ENCODE measurements at places on chromosomes 1 and 21.
A peak's percentile ranks its signal among the peaks of the same experiment; 100 is the strongest.

DNA sequence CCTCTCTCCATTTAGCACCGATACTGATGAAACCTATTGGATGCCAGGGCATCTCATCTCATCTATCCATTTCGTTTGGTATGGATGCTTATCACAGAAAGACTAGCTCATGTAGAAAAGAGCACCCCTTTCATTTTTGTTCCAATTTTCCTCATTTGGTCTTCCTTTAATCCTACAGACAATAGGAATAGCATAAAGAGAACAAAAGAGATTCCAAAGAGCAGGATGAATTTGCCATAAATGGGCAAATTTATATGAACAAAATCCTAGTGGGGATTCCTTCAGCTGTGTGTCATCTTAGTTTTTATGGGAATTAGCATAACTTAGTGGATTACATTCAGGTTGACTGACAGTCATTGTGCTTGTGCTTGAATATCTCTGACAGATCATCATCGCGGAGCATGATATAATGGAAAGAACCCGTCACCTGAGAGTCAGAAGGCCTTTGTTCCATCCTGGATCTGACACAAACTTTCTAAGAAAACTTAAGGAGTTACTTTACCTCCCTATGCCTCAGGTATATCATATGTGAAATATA lies 777.5 kb upstream of the ADGRL2 start:
- DNase-seq: no peak

DNA sequence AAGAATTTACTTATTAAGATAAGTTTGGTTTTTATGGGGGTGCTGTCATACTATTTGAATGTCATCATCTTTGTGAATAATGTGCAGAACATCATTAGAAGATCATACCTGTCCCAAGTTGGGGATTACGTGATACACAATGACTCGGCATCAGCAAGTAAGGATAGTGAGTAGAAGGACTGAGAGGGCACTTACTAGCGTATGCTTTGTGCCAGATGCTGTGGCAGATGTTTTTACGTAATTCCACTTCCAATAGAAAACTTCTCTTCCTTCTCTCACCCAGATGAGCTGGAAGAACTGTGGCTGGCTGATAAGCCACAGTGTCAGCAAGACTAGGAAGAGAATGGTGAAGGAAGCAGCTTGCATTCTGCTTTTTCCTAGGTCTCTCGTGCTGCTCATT lies 28.1 kb upstream of the TGFB2 start:
- no peak for DNase-seq

- DNase-seq: no peak
Observed at GRCh38 chr1:196543833-196544232, 64.4 kb downstream of the KCNT2 start.

DNA sequence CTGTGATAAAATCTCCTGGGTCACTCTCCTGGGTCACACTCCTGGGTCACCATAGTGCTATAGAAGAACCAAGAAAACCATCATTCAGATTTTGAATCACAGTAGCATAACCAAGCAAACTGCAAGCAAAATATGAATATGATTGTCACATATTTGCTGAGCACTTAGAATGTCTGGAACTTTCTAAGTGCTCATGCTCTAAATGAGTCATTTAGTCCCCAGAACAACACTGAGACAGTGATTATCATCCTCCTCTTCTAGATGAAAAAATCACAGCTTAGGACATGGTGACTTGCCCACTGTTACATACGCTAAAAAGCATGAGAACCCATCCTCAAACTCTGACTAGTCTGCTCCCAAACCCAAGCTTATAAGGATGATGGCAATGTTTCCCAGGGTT lies 39.5 kb upstream of the DDAH1 start:
- DNase-seq: no peak

DNA sequence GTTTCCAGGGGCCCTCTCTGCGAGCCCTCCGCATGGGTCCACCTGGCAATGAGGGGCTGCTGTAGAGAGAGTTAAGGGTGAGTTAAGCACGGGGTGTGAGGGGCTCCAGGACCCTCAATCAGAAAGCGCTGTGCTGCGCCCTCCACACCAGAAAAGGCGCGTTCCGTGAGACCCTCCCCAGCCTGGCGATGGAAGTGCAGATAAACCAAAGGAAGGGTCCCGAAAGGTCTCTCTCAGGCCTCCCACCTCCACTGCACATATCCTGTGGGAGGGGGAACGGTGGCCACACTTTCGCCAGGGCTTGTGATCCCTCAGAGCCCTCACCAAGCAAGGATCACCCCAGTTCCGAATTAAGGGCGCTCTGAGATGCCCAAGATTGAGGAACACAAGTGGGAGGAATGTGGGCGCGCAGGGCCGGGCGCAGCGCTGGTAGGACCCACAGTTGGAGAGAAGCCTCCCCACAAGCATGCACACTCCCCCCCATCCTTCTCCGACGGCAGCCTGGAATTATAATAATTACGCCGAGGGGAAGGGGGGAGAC lies 1.1 kb downstream of the WNT3A start:
- no peak for DNase-seq

DNA sequence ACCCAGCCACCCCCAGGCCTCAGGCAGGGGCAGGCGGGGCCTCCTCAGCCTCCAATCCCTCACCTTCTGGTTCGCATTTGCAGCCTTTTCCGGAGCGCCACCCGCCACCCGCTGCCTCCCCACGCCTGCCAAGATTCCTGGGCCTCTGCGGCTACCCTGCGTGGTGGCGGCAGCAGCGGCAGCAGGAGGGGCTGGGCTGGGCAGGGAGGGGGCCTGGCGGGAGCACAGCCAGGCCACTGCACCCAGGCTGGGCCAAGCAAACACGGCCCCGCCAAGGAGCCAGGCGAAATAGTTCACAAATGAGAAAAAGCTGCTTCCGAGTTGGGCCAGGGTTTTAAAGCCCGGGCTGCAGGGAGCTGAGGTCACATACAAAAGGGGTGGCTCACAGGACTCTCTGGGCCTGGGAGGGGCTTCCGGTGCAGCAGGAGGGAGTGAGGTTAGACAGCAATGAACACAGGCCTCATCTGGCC lies 9.8 kb downstream of the COL8A2 start:
- DNase-seq: no peak

- no peak for DNase-seq
Observed at GRCh38 chr1:207852576-207853371, 58.2 kb downstream of the CD34 start.

DNA sequence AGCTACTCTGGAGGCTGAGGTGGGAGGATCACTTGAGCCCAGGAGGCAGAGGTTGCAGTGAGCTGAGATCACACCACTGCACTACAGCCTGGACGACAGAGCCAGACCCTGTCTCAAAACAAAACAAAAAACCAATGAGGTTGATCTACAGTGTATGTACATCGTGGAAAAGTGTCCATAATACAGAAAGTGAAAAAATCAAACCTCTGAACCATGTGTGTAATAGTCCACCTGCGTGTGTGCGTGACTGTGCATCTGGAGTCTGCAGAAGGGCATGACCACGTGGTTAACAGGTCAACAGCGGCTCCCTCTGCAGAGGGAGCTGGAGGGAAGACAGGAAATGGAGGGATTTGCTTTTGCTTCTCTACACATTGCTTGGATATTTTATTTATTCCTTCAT lies 32.4 kb upstream of the ENO1 start:
- no peak for DNase-seq

DNA sequence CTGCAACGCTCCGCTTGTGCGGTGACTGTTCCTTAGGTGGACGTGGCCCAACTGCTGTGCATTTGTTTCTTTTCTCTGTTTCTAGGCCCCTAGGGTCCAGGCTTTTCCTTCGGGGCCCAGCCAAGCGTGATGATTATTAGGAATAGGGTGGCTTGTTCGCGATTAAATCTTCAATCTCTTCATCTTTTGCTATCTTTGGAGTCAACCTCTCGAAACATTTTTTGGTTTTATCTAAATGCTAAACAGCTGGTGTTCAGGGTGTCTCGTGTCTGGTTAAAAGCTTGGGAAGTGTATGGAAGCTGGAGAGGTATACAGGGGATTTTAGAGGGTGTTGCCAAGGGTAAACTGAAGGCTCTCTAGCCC lies 844 bp upstream of the PLD5 start:
- no peak for DNase-seq

DNA sequence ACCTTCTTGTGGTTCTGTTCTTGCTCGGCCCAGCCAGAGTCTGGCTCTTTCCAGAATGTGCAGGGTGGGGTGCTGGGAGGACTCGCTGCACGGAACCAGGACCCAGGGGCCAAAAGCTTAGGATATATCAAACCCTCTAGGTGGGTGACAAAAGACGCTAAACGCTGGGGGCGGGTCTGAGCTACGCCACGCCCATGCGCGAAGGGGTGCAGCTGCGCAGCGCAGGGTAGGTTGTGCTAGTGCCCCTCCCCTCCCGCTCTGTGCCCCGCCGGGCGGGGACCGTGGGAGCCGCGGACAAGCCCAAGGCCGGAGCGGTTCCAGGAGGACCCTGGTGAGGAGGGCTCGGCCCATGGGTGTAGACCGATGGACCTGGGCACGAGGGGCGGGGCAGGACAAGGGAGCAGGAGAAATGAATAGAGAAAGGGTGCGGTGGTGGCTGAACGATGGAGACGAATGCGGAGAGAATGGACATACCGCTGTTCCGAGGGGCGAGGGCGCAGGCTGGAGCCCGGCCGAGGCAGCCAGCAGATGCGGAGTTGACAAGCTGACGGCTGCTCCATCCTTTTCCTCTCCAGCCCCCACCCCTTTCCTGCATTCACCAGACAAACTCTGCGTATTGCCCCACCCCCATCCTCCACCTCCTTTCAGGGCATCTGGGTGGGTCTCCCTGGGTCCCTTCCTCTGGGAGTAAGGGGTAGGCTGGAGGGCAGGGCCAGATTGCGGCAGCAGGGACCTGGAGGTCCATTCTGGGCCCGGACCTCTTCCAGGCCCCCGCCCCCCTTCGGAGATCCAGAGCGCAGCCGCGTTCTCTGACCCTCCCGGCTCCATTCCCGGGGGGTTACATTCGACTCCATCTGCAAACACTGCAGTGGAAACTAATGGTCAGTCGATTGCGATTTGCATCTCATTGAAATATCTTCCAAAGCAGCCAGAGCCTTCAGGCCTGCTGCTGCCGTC lies at the start of gene RUSC1:
RUSC1 (plus strand) TSS at position 234 of the 957 bp plus-strand sequence. CDS start 880 bp downstream, outside the sequence.
- DNase-seq: peak; percentile 95

DNA sequence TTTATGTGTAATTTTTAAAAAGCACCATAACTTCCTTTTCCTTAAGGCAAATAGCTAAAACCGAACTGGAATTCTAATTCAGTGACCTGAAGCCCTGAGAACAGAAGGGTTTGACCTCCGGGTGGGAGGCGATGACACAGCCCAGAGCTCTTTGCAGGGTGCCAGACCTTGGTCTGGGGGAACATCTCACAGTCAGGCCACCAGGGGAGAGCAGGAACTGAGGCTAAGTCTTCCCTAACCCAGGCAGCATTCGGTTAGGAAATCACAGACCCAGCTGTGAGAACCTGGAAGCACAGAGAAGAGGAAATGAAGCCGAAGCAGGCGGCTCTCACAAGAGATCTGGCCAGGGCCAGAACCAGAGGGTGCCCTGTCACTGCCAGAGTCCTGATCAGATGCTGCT lies 444.8 kb downstream of the TTLL7 start:
- no peak for DNase-seq

- no peak for DNase-seq
Observed at GRCh38 chr21:46081022-46081861, 16.7 kb upstream of the COL6A2 start.

DNA sequence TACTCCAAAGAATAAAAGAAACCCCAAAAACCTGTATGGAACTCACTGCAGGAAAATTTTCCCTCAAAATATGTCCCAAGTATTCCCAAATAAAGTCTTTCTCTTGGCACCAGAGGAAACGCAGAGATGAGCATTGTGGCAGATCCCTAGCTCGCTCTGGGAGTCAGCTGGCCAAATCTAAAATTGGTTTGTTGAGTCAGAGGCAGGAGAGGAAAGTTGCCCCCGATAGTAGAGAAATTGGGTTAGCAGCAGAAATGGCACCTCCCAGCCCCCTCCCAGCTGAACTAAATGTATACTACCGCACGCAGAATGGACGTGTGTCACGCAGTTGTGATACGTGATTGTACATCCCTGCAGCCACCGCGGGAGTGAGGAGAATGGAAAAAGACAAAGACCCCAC lies 39.9 kb upstream of the TARBP1 start:
- no peak for DNase-seq

- DNase-seq: no peak
Observed at GRCh38 chr1:10204003-10204642, 6.2 kb upstream of the KIF1B start.

DNA sequence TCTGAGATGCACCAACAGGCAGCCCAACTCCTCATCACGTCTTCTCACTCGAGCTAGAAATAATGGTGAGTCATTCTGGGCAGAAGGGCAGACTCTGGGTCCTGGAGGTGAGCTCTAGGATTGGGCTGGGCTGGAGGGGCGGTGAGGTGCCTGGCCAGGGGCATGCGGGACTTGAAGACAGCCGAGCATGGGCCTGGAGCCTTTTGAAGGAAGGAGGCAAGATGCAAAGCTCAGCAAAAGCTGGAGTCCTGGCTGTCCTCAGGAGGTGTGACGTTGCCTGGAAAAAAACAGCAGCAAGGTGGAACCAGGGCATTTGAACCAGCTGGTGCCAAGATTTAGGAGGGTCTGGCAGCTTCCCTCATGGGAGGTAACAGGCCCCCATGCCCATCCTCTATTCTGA lies 712 bp downstream of the KCNA2 start:
- DNase-seq: no peak

GRCh38 chr1:181989261-181989920 lies 72.1 kb downstream of the ZNF648 start:
- DNase-seq: no peak

GRCh38 chr1:164771041-164771618 lies 212.1 kb downstream of the PBX1 start:
- no peak for DNase-seq

DNA sequence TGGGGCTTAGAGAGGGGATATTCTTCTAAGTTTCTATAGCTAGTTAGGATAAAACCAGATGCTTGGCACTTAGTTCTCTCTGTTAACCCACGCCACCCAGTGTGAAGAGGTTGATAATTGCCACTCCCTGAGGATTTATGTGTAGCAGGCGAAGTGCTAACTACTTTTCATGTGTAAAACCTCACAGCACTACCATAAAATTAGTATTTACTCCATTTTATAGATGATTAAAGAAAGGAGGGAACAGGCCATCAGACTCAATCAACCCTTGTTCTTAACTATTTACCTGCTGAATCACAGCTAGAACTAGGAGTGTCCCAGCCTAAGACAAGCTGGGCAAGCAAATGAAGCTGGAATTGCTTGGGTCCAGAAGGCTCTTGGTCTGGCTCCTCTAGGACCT lies 8.9 kb downstream of the LIN28A start:
- DNase-seq: no peak

GRCh38 chr1:173920861-173921260 lies 3.7 kb upstream of the SERPINC1 start:
- no peak for DNase-seq

- no peak for DNase-seq
Observed at GRCh38 chr1:76826072-76826845, 41.0 kb upstream of the ST6GALNAC5 start.

GRCh38 chr1:6256645-6257044 lies 4.3 kb downstream of the GPR153 start:
- no peak for DNase-seq

GRCh38 chr21:38422082-38422481 lies 76.2 kb downstream of the ERG start:
- no peak for DNase-seq

DNA sequence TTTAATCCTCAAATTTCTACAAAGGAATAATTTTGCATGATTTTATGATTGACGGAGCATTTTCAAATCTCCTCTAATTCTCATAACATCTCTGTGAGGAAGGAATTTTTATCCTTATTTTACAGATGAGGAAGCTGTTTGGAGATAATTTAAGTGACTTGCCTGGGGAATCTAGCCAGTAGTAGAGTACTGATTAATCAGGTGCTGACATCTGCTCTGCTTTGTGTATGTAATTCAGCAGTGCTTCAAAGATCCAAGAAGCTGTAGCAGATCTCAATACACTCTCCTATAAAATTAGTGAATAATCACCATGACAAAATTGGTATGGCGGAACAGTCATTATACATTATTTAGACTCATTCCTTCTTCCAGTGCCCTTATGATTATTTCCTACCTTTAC lies 46.0 kb downstream of the DPH5 start:
- no peak for DNase-seq
